ENCODE measurements at places on chromosomes 4 and X. TPM values are rescaled to one million over a fixed set of nuclear protein-coding genes. Genes with fewer than 3 reads are reported as not detected.

The ARMCX1 gene
- 57.7 TPM for total RNA-seq

The GRIA3 gene
- 2.5 TPM for total RNA-seq

The CLCN5 gene
- 10.8 TPM for total RNA-seq

The RADX gene
- total RNA-seq: 1.7 TPM

The IL1RAPL1 gene
- under 0.01 TPM for total RNA-seq
